Left lobe of liver (tissue), 2 donors: ENCODE measurements at places on chromosomes 5 and 9.
A peak's percentile ranks its signal among the peaks of the same experiment; 100 is the strongest.

DNA sequence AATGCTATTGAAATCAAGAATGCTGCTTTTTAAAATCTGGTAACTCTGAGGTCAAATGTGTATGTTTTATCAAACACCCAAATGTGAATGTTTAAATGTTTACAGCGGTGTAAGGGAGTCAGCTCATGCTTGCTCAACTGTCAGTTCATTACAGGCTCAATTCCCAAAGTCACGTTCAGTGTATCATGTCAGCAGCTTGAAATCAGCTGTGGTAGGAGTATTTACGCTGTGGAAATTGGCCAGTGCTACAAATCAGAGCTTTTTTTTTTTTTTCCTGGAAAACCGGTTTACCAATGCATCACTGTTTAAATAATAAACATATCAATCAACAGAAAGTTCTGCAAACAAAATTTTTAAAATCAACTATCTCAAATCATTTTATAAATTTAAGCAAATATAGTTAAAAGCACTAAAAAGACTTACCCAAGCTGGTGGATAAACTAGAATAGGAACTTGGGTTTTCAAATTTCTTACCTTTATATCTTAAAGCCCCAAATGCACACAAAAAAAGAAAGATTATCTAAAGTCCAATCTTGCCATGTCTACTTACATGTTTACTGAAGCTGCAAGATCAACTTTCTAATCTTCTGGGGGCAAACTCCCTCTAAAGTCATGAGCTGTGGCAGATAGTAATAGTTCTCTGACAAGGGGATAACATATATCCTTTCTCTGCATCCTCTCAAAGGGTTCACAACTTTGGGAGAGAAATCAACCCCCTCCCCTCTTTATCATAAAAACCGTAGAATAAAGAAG lies 57.6 kb upstream of the GRAMD2B start:
- DNase-seq: peak; percentile 62

GRCh38 chr9:69963803-69964202 lies 79.8 kb upstream of the MAMDC2 start:
- no peak for DNase-seq

- no peak for DNase-seq
Measured at GRCh38 chr9:76564297-76564696, 105.3 kb downstream of the GCNT1 start.

DNA sequence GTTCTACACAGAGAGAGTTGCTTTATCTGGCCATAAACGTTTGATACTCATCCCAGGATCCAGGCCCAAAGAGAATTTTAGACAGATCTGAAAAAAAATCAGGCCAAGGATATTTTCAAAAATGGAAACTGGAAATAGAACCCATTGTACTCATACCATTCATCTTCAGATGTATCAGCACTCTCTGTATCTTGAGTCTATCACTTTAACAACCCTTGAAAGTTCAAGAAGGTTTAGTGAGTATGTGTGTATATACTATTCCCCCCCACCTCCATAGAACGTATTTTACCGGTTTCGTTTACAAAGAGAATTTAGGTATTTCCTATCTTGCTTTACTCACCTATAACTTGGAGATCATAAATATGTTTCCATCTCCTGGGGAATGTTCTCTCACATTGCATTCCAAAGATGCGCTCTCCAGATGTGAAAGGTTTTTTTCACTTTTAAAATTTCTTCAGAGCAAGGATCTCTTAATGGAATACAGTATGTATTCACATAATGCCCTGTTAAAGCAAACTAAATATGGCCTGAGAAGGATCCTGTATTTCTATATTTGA lies 105.5 kb upstream of the TUT7 start:
- no peak for DNase-seq

DNA sequence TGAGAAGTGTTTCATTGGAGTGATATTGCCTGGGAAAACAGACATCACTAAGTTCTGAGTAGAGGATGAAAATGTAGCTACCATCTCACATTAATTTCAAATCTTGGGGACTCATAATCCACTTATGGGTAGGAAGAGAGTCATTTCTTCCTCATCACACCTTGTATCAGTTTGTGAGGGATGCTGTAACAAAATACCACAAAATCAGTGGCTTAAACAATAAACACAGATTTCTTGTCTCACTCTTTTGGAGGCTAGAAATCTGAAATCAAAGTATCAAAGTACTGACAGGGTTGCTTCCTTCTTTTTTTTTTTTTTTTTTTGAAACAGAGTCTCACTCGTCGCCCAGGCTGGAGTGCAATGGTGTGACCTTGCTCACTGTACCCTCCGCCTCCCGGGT lies 3.4 kb downstream of the CARD6 start:
- no peak for DNase-seq

DNA sequence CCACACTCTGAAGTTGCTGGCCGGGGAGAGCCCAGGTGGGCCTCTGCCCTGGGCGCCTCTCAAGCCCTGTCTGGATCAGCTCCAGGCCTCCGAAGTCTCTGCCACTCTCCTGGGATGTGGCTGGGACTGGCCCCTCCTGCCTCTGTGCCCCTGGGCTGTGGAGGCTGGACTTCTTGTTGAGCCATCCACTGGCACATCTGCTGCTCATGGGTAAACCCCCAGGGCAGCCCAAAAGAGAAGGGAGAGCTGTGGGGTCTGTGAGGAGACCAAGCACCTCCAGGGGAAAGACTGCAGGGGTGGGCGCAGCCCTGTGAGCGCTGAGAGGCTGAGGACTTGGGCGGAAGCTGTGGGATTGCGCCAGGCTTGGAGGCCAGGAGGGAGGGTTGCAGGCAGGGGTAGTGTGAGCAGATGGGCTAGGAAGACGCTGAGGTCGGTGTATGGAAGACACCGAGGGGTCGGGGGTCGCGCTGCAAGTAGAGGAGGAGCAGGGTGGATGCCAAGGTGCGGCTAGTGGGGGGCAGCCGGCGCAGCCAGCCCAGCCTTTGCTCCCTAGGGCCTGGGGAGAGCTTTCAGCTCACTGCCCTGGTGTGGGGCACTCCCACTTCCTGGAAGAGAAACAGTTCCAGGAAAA lies 118.1 kb downstream of the WNK2 start:
- peak; percentile 42 for DNase-seq

DNA sequence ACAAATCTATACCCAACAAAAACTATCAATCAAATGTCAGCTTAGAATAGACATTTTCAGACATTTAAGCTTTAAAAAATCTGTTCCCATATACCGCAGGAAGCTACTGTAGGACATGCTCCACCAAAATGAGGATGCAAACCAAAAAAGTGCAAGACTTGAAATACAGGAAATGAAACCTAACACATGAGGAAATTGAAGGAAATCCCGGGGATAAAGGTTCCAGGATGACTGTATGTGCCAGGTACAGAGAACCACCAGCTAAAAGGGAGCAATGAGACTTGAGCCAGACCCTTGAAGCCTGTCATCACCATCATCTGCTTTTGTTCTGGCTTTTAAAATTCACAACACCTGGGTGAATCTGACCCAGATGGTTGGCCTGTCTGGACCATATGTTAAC lies 21.4 kb downstream of the DIAPH1 start:
- DNase-seq: no peak

GRCh38 chr5:43121913-43122484 lies 1.3 kb downstream of the ZNF131 start:
- peak; percentile 49 for DNase-seq

- no peak for DNase-seq
Measured at GRCh38 chr5:96703384-96703920, 41.3 kb downstream of the CAST start.

DNA sequence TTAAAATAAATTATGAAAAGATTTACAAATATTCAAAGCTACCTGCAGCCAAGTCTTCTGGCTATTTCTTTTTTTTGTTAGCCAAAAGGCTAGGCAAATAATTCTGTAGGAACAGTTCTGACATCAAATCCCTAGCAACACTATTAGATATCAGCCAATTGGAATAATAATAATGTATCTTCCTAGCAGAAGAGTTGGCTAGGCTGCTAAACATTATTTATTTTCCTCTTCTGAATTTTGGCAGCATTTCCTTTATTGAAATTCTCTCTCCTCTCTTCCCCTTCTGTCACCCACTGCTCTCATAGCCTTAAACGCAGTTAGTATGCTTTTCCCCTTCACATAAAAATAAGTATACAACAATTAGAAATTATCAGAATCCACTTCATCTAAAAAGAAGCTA lies 42.6 kb downstream of the ZDHHC21 start:
- no peak for DNase-seq

GRCh38 chr5:115349001-115349817 lies 52.8 kb upstream of the CCDC112 start:
- DNase-seq: peak; percentile 68

GRCh38 chr9:93567271-93567959 lies 9.0 kb upstream of the PHF2 start:
- DNase-seq: peak; percentile 49

GRCh38 chr9:120889606-120890271 lies 12.8 kb upstream of the PHF19 start:
- DNase-seq: no peak

DNA sequence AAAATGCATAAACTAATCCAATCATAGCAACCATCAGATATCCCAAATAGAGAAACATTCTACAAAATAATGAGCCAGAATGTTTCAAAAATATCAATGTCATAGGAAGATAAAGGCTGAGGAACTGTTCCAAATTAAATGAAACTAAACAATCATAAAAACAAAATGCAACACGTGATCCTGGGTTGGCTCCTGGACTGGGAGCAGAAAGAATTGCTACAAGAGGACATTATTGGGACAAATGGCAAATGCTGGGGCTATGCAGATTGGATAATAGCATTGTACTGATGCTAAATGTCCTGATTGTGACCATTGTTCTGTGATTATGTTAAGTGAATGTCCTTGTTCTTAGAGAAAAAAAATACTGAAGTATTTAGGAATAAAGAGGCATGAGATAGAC lies 54.2 kb upstream of the AKNA start:
- DNase-seq: no peak

DNA sequence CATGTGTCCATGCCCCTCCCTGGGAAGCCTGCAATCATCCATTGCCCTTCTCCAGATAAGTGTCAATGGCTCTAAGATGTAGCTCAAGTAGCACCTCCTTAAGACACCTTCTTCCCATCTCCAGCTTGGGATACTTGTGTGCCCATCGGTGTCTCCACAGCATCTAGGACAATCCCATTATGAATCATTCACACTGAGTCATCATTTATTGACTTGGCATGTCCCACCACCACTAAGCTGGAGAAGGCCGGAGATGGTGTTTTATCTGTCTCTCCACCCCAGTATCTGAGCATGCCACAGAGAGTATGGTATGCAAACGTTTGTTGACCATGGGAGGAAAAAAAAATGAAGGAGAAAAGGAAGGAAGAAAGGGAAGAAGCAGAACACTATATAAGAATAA lies 342.2 kb downstream of the TRIM32 start:
- DNase-seq: no peak
